Tibial nerve (tissue), 4 donors: ENCODE measurements at places on chromosomes 1 and 21. TPM values are rescaled to one million over a fixed set of nuclear protein-coding genes. Genes with fewer than 3 reads are reported as not detected.

GRCh38 chr1:5859766-5860165 lies 132.5 kb downstream of the NPHP4 start:
- no peak for DNase-seq

Gene LENEP
- not detected for total RNA-seq

Gene GCSAML
- total RNA-seq = 0.42 TPM

- no peak for DNase-seq
Observed at GRCh38 chr1:151847867-151848596, 5.5 kb downstream of the THEM5 start.

DNA sequence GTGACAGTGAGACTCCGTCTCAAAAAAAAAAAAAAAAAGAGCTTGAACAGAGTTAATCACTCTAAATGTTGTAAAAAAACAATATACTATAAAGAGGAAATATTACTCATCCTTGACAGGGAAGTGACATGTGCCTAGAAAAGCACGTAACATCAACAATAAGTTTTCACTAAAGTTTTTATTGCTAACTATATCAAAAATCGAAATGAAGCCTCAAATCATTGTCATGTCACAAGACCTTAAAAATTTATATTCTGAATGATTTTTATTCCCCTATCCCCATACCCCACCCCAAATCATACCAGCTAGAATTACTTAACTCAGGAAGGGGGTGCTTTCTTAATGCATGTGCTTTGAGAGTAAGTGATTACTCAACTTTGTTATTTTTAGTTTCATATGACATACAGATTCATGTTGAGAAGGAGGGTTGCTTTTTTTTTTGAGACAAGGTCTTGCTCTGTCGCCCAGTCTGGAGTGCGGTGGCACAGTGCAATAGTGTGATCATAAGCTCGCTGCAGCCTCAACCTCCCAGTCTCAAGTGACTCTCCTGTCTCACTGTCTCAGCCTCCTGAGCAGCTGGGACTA lies 53.6 kb upstream of the MUTYH start:
- no peak for DNase-seq
